ENCODE measurements at places on chromosomes 6 and 20.

- no peak for DNase-seq
These were observed 312.5 kb upstream of the PLCB4 start for GRCh38 chr20:8756410-8756809.

GRCh38 chr6:167782698-167783517, 43.8 kb upstream of the AFDN start:
- DNase-seq = no peak

- DNase-seq = no peak
These were observed 70.4 kb downstream of the FYN start for GRCh38 chr6:111802720-111803330.

GRCh38 chr20:61251529-61252393, at the start of gene CDH4:
Gene CDH4 (plus strand): TSS chr20:61252261.
- DNase-seq = no peak

DNA sequence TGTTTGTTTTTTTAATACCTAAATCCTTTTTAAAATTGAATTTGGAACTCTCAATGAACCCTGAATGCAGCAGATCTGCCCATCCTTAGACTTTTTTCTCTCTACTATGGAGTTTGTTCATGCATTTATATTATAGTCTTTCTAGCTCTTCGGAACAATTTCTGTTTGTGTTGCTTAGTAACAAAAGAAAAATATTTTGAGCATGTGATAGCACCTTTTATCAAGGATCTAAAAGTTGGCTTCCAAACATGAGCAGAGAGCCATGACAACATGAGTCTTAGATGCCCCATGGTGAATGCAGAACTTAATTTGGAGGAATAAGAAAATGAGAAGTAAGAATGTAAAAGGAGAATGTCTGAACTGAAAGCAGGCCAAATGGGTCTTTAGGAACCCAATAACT, 133.7 kb downstream of the EDN1 start:
- no peak for DNase-seq

- DNase-seq = no peak
These were observed 8.5 kb upstream of the SOD2 start for GRCh38 chr6:159701413-159701999.

GRCh38 chr6:29986179-29986781, 43.9 kb downstream of the HLA-A start:
- DNase-seq = no peak

DNA sequence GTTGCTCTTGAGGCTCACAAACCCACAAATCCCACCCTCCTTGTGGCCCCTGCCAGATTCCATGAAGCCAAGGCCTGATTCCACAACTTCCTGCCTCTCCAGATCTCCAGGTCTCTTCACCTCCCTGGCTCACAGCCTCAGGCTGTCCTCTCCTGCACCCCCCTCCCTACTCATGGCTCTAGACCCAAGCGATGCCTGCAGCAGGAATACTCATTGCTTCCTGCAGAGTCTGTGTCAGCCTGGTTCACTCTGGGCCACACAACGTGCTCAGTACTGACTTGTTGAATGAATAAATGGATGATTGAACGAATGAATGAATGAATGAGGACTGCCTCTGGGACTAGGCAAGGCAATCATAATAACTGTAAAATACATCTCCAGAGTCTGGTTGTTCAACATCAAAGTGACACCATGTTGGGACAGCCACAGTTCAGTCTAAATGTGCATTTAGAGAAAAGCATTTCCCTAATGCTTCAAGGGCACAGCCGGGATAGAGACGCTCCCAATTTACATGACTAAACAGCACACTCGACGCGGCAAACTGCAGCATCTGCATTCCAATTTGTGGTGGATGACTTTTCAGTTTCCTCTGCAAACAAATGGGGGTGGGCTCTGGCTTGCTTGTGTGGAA, 139.9 kb downstream of the GRM4 start:
- no peak for DNase-seq

GRCh38 chr20:46286382-46286781, 21.9 kb downstream of the CDH22 start:
- no peak for DNase-seq

Measured in right hindlimb (tissue), 1 donor.